ENCODE measurements at places on chromosomes 2 and 18.

DNA sequence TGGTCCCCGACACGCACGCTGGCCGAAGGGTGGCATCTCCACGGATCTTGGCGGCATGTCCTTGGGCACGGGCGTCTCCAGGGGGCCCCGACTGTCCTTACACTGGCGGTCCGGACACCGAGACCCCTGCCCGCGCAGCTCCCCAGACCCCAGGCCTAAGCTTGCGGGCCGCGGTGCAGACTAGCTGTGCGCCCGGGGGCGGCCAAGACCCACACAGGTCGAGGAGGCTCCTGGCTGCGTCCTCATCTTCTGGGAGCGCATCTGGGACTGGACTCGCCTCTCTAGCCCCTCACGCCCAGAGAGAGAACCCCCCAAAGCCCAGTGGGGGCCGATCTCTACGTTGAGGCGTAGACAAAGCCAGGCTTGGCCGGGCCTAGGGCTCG is 475 bp upstream of the TWIST2 start:
- no peak for DNase-seq

DNA sequence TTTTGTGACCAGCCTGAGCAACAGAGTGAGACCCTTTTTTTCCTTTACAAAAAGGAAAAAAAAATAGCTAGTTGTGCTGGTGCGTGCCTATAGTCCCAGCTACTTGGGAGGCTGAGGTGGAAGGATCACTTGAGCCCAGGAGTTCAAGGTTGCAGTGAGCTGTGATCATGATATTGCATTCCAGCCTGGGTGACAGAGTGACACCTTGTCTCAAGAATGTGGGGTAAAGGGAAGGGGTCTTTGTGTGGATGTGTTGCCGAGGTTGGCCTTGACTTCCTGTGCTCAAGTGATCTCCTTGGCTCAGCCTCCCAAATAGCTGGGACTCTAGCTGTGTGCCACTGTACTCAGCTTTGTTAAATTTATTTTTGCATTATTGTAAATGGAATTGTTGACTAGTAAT is 120.6 kb downstream of the ZNF407 start:
- no peak for DNase-seq

DNA sequence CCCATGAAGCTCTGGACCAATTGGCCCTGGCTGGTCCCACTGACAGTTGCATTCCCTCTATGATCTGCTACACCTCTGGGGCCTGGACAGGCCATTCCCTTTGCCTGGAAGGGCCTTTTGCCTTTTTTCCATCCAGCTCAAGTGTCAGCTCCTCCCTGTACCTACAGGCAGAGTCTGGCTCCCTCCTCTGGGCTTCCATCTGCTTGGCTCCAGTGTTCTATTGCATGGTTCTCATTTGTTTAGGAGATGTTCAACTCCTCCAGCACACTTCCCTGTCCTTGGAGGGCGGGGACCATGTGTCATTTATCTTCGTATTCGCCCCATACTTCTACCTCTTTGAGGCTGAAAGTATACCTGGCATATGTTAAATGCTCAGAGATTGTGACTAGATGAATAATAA is 61.1 kb downstream of the PRKCE start:
- DNase-seq = no peak

DNA sequence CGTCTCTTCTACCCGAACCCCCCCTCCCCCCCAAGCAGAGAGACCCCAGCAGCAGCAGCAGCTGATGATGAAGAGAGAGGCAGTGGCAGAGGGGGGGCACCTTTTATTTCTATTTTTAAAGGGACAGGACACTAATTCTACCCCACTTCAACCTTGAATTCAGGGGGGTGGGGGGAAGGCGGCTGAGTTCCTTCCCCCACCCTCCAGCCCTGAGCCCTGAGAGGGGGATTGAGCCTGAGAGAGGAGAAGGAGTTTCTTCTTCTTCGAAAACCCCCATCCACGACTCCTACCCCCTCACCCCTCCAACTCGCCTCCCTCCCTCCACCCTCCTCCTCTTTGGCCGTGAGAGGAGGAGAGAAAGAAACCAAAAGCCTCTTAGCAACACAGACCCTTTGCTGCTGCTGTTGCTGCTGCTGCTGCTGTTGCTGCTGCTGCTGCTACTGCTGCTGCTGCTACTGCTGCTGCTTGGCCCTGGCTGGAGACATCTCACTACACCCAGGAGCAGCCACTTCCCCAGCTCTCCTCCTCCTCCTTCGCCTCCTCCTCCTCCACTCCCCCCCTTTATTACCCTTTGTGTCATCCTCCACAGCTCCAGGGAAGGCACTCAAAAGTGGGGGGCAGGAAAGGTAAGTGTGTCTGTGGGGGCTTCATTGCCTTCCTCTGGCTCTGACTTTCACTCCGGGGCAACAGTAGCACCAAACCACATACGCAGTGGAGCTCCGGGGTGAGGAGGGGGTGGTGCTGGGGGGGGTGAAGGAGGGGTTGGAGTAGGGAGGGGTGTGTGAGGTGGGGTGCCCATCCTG is at the start of gene MBD5:
TSS of gene MBD5 (plus strand) at position 33 of the 803 bp plus-strand sequence.
- DNase-seq = peak; percentile 15

DNA sequence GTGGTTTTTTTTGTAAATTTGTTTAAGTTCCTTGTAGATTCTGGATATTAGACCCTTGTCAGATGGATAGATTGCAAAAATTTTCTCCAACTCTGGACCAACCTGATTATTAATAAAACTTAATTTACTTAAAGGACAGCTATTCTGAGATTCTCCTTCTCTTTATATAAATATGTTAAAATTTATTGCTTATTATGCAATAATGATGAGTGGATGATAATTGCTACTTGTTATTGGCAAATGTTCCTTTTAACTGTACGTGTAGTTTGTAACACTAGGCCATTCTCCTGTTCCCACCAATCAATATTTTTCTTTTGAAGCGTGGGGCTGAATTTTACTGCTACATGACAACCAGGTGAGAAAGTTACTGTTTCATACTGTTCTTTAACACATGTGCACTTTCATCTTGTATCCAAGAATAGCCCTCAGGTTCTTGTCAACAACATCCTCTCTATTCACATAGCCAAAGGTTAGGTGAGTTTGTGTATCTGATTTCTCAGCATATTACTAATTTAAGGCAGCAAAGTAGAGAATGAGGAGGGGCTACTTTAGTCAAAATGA is 16.6 kb upstream of the STK17B start:
- DNase-seq = no peak

- no peak for DNase-seq
These were observed 100.1 kb upstream of the CERS6 start for GRCh38 chr2:168355779-168356476.

GRCh38 chr2:24830351-24830750 is 37.1 kb downstream of the CENPO start:
- peak; percentile 36 for DNase-seq

DNA sequence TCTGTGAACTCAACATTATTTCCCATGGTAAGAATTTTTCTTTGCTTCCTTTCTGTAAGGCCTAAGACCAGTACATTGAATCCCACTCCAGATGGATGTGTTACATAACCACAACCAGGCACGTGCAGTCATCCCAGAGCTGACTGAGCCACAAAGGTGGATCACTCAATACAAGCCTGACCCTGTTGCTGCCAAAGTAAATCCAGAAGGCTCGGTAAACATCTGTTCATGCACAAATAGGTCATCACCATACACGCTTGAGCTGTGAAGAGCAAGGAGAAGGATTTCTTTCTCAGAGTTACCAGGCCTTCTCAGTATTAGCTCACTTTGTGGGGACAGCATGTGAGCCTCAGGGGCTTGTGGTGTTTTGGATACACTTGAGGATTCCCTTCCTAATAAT is 791.4 kb upstream of the FANCL start:
- no peak for DNase-seq

All from AG08395 (cell line).